Cerebellar nuclear complex (tissue), 1 donor: ENCODE measurements at places on chromosomes 5 and 9.

DNA sequence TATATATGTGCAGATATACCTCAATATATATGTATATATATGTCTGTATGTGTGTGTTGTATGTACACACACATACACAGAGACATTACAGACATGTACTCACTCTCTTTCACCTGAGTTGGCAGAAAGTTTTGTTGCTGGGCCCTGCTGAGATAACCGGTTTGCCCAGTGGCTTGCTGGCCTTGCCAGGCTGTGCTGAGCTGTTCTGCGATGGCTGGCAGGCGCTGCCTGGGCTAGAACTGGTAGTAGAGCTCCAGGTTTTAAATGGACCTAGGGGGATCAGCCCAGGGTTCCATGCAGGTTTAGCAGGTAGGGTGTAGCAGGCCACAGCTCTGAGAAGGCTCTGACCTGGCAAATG lies 394.3 kb downstream of the GADD45G start:
- no peak for DNase-seq

DNA sequence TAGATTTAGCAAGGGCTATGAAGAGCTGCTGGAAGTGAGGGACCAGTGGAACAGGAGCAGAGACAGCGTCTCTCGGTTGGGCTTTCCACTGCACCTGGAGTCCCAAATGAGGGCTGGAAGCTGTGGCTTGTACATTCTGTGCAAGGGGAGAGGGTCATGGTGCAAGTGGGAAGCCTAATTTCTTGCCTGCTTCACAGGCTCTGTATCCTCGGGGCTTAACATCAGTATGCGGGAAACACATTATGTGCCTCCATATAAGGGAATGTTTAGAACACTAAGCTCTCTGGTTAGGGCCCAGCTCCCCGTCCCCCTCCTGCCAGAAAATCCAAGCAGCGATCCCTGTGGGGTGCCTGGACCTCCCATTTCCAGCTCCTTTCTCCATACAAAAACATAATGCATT lies 89.0 kb upstream of the NIPAL4 start:
- DNase-seq = no peak

DNA sequence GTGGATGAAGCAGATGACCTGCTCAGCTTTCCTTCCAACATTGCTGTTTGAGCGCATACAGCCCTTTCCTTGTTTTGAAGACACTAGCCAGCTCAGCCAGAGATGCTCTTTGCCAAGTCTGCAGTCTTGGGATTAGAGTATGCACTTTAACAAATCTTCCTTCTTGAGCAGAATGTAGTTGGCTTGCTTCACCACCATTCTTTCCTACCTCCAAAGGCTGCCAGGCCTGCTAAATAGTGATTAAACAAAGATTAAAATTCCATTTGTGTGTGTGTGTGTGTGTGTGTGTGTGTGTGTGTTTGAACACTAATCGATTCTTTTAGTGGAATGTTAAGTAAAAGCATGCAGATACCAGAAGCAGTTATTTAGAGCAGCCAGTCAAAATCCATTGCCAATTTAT lies 97.6 kb downstream of the GALNT10 start:
- no peak for DNase-seq

GRCh38 chr5:112710896-112711295 lies 26.8 kb upstream of the APC start:
- DNase-seq = no peak

GRCh38 chr5:177490311-177490991 lies 7.0 kb downstream of the PDLIM7 start:
- no peak for DNase-seq

- DNase-seq = no peak
Observed at GRCh38 chr9:35871545-35871944, 1.3 kb upstream of the OR13J1 start.

- DNase-seq = no peak
Observed at GRCh38 chr5:173721601-173722232, 105.3 kb upstream of the BOD1 start.

DNA sequence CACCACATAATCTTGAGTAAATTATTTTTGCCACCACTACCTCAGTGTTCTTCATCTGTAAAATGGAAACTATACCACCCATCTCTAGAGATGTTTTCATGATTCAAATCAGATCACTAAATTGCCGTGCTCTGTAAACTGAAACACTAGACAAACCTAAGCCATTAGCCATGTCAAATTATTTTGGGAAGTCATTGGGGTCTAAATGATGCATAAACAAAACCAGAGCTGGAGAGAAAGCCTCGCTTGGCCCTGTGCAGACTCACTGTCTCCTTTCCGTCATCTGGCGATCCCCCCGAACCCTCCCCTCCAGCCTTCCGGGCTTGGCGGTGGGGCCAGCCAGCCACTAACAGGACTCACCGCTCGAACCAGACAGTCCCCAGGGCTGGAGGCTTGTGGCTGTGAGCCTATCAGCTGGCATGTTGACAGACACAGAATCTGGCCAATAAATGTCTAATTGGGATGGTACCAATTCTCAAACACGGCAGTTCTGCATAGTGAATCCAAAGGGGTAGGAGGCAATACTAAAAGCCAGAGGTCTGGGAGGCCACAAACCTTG lies 256.5 kb downstream of the SEC61B start:
- DNase-seq = peak; percentile 38

DNA sequence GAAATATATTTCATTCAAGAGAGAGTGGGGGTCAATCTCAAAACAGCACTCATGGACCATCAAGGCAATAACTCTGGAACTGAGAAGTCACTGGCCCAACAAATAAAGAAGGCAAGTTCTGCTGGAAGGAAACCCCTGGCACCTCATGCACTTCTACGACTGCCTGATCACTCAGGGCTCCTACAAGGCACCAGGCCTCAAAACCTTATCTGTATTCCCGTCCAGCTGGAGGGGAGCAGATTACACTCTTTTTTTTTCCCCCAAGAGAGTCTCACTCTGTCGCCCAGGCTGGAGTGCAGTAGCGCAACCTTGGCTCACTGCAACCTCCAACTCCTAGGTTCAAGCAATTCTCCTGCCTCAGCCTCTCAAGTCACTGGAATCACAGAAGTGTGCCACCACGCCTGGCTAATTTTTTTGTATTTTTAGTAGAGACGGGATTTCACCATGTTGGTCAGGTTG lies 49.9 kb downstream of the P4HA2 start:
- DNase-seq = no peak

- peak; percentile 24 for DNase-seq
Observed at GRCh38 chr9:70902692-70903131, 218.7 kb downstream of the TRPM3 start.

GRCh38 chr9:122261469-122261881 lies 3.2 kb downstream of the RBM18 start:
- no peak for DNase-seq

GRCh38 chr9:35598866-35599590 lies 6.0 kb upstream of the TESK1 start:
- DNase-seq = no peak

DNA sequence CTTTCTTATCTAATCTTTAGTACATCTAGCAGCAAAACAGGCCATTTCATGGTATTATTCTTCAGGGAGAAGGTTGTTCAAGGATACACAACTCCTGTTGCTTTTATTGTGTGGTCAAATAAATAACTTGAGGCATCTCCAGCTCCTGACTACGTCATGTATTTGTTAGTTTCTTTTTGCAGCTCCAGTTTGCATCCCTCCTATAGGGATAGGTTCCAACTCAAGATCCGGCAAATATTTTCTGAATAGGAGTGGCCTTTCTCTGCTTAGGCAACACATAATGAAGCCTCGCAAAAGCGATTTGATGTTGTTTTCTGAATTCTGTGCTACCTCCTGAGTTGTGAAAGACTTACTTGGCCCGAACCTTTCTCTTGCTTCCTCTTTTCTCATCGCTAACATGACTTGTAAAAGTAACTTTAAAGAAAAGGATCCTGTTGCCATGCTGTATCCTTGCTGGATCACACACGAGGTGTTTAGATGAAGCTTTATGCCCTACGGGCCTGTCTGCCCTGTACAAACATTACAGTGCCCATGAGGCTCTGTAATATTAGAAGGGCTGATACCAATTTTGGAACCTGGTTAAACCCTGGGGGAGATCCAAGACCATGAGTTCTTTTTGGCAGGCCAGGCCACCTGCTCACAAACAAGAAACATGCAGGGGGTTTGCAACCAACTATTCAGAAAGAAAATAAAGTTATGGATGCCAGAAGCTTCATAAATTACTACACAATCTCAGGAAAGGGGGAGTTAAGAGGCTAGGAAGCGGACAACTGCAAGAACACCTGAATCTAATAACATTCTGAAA lies 149.8 kb upstream of the FGF10 start:
- no peak for DNase-seq
